HS-5 (cell line): ENCODE measurements at places on chromosomes 2 and 18.
A peak's percentile ranks its signal among the peaks of the same experiment; 100 is the strongest.

GRCh38 chr2:68466778-68467076, 367 bp downstream of the FBXO48 start:
- DNase-seq = no peak

- DNase-seq = no peak
Measured at GRCh38 chr2:20141806-20142205, 83.1 kb downstream of the SDC1 start.

- DNase-seq = no peak
Measured at GRCh38 chr18:9087144-9087543, 15.4 kb upstream of the NDUFV2 start.

GRCh38 chr2:154470376-154470775, 228.1 kb upstream of the KCNJ3 start:
- no peak for DNase-seq

DNA sequence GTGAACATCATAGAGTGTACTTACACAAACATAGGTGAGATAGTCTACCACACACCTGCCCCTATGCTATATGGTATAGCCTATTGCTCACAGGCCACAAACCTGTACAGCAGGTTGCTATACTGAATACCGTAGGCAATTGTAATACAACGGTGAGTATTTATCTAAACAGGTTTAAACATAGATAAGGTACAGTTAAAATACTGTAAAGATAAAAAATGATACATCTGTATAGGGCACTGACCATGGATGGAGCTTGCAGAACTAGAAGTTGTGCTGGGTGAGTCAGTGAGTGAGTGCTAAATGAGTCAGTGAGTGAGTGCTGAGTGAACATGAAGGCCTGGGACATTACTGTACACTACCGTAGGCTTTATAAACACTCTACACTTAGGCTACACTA, 267.0 kb upstream of the HS6ST1 start:
- peak; percentile 25 for DNase-seq

DNA sequence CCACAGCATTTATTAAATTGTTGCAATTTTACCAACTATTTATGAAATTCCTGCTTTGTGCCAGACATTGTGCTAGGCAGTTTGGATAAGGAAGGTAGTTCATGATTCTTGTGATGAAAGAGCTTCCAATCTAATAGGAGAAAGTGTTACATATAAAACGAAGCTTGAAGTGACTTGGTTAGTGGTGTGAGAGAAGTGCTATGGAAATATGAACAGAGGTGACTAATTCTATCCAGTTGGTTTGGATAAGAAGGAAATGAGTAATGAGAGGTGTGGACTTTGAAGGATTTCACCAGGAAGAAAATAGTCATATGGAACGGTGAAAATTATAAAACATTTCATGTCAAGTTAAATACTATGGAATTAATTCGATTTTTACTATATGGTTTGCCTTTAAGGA, 48.6 kb downstream of the EML6 start:
- peak; percentile 54 for DNase-seq

DNA sequence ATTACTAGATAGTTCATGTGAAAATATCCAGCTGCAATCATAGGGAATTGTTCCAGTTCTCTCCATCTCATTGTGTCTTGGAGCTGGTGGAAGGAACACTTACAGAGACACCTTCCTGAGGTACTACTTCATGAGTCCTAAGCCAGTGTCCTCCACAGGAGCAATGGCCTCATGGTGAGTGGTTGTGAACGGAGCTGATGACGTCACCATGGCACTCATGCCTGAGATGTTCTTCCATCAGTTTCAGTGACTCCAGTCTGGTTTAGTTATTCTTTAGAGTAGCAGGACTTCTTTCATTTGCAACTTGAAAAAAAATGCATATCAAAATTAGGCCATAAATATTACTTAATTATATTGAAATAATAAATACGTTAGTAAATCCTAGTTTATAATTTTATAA, 418.6 kb downstream of the ZNF521 start:
- DNase-seq = no peak

DNA sequence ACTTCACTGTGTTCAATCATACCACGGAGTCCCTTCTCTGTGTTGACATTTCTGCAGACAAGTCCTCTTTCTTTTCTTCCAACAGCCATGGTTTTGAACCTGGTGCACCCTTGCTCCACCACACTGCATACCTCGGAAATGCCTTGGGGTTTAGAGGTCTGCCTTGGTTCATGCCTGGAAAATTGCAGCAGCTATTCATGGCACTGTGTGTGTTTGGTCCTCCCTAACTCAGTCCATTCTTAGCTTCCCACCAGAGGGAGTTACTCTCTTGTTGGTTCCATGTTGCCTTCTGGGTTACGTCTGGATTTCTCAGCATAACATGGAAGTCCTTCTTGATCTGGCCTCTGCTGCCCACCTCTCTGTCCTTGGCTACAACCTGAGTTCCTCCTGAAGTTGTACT, 206.0 kb downstream of the FHOD3 start:
- DNase-seq = no peak

DNA sequence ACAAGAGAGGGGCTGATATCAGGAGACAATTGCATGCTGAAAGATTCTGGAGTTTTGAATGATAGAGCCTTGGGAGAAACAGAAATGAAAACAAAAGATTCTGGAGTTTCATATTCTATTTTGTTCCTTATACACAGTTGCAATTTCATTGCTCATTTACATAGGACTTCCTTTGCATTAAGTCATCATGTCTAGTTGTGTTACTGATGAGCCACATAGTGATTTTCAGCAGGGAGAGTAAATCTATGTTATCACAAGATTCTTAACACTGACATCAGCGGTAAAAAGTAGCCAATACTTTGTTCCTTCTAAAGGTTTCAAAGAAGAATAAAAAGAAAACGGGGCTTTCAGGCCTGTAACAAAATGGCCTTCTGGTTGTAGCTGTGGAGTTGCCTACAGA, 7.1 kb downstream of the ADAM17 start:
- no peak for DNase-seq
